ENCODE measurements at places on chromosomes 6 and 20. TPM values are rescaled to one million over a fixed set of nuclear protein-coding genes. Genes with fewer than 3 reads are reported as not detected.
A peak's percentile ranks its signal among the peaks of the same experiment; 100 is the strongest.

DNA sequence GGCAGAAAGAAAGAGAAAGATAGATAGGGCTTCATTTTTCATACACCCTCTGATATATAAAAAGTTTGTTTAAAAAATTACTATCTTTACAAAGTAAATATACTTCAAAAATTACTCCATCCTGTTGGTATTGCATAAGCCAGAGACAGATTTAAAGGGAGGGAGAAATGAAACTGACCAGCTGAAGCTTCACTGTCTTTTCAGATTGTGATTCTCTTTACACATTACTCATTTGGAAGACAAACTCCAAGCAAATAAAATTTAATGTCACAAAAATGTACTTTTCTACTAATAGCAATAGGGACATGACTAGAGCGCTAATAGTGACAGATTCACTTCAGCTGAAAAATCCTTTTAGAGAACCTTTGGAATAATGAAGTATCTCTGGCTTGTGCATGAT lies 38.6 kb upstream of the MARCKS start:
- no peak overlapping the region for H3K27ac ChIP-seq
- H3K36me3 ChIP-seq = no peaks in the 10 kb centered on the region
- H3K27me3 ChIP-seq = peaks cover 12% of the 10 kb centered on the region
- no peak overlapping the region for H3K4me3 ChIP-seq

GRCh38 chr6:144993870-144994269 lies 708.7 kb downstream of the UTRN start:
- no peaks in the 10 kb centered on the region for H3K36me3 ChIP-seq
- no peaks in the 10 kb centered on the region for H3K4me1 ChIP-seq
- no peak overlapping the region for H3K27ac ChIP-seq
- H3K27me3 ChIP-seq = peaks cover 25% of the 10 kb centered on the region

DNA sequence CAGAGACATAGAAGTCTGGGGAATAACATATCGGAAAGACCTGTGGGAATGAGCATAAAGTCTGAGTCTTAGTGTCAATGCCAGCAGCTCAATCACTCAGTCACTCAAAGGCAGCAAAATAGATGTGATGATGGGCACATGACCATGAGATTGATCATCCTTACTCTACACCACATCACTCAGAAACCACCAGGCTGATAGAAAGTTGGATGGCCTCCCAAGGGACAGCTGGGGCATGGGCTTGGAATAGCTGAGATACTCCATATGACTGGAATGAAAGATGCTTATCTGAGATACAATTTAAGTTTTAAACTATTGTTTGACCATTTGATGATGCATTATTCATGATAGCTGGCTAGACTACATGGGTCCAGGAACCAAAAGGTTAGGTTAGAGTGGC lies 80.9 kb upstream of the F13A1 start:
- H3K27ac ChIP-seq = no peak overlapping the region
- H3K4me3 ChIP-seq = no peak overlapping the region
- H3K27me3 ChIP-seq = peaks cover 5% of the 10 kb centered on the region

KIAA1755 gene
- not detected for total RNA-seq

DNA sequence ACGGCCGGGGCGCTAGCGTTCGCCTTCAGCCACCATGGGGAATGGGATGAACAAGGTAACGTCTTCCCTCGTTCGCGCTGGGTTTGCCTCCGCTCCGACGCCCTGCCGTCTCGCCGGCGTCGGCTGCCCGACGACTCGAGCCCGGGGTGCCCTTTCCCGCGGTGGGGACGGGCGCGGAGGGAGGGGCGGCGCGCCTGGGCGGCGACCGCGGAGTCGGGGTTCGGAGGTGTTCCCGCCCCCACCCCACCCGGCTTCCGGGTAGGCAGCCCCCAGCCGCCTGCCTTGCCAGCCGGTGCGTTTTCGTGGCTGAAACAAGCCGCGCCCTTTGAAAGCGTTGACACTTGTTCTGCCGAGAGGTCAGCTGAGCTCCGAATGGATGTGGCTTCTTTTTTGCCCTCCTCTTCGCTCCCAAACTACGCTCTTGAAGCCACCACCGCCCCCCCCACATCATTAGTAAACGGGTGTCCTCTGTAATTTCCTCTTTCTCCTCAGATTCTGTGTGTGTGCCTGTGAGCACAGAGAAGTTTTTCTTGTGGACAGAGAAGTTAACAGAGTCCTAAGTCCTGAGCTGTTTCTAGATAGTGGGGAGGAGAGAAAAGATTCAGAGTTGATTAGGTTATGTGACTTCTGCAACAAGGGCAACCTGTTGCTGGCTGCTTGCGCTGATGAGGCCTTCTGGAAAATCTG lies 362 bp downstream of the DUSP22 start:
- H3K4me1 ChIP-seq = peaks cover 48% of the 10 kb centered on the region
- H3K27me3 ChIP-seq = peaks cover 1% of the 10 kb centered on the region
- peak overlapping the region; percentile 92 for H3K27ac ChIP-seq
- H3K36me3 ChIP-seq = peaks cover 3% of the 10 kb centered on the region
- DNase-seq = peak; percentile 82
- H3K4me3 ChIP-seq = peak overlapping the region; percentile 91

ELOVL5 gene
- total RNA-seq = 112 TPM

DNA sequence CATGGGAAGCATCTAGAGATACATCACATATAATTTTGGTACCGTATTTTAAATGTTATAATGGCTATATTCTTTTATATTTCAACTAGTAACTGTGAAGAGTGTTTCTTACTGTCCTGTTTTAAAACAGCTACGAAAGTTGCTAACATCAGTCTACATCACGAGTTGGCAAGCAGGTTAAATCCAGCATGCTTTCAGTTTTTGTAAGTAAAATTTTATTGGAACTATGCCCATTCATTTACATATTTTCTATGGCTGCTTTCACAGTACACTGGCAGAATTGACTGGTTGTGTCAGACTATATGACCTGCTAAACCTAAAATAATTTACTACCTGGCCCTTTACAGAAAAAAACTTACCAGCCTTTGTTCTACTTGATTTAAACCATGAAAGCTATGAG lies 478.1 kb downstream of the PHF3 start:
- no peaks in the 10 kb centered on the region for H3K36me3 ChIP-seq
- H3K27ac ChIP-seq = no peak overlapping the region
- no peaks in the 10 kb centered on the region for H3K4me1 ChIP-seq
- H3K27me3 ChIP-seq = no peaks in the 10 kb centered on the region
- H3K4me3 ChIP-seq = no peak overlapping the region

SIRPB2 gene
- total RNA-seq = not detected

GRCh38 chr6:39707962-39708683 lies 17.1 kb downstream of the KIF6 start:
- no peak overlapping the region for H3K4me3 ChIP-seq
- no peaks in the 10 kb centered on the region for H3K4me1 ChIP-seq
- DNase-seq = no peak
- H3K27me3 ChIP-seq = peaks cover 5% of the 10 kb centered on the region
- H3K36me3 ChIP-seq = no peaks in the 10 kb centered on the region

DNA sequence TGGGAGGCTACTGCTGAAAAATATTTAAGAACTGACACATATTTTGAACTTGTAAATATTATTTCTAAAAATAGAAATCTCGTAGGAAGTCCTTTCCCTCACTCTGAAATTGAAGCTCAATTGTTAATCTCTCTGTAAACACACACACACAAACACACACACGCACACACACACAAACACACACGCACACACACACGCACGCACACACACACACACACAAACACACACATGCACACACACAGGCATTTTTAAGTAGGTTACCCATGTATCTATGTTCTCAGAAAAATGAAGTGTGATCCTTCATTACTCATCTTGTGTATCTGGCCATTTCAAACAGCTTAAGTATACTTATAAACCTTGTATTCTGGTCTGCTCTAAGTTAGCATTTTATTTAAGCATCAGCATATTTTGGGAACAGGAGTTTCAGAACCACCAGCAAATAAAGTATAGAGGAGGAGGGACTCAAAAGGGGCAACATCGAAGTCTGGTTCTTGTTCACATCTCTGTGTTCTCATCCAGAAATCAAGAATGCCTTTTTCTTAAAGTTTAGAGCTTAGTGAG lies 11.6 kb downstream of the CCN6 start:
- no peak overlapping the region for H3K27ac ChIP-seq
- peaks cover 3% of the 10 kb centered on the region for H3K36me3 ChIP-seq
- H3K27me3 ChIP-seq = no peaks in the 10 kb centered on the region
- no peaks in the 10 kb centered on the region for H3K4me1 ChIP-seq
- no peak for DNase-seq

DNA sequence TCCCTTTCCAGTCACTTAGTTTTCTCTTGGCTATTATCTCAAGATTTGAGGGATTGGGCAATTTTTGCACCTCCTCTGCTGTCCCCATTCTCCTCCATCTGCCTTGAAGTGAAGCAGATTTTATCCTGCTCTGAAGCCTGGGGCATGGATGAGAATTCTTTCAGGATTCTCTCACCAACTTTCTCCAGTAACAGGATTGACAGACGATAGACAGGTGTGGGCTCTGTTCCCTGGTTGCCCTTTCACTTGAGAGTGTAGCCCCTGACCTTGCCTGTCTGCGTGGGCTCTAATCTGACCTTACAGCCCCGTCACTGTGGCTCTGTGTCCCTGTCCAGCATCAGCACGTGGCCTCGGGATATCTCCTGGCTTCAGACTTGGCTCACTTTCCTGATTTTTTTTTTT lies 27.1 kb downstream of the CDYL start:
- peaks cover 73% of the 10 kb centered on the region for H3K4me1 ChIP-seq
- peaks cover 2% of the 10 kb centered on the region for H3K36me3 ChIP-seq
- H3K4me3 ChIP-seq = no peak overlapping the region
- DNase-seq = no peak
- H3K27ac ChIP-seq = no peak overlapping the region
- H3K27me3 ChIP-seq = no peaks in the 10 kb centered on the region

RIPPLY2 gene
- total RNA-seq = not detected

DNA sequence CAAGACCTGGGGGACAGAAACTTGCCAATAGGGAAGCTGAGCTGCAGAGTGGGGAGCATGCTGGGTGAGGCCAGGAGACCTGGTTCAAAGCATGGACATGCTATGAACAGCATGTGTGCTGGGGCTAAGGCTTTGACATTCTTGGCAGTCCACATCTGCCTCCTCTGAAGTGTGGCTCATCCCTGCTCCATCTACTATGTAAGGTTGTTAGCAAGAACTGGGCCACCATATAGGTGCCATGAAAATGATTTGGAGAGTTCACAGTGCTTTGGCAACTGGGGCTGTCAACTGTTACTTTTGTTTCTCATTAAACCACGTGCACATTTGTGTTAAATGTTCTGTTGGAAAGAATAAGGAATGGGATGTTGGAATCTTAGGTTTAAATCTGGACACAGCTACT lies 311.1 kb downstream of the CDC5L start:
- no peak for DNase-seq
- no peaks in the 10 kb centered on the region for H3K27me3 ChIP-seq
- H3K4me3 ChIP-seq = no peak overlapping the region
- peaks cover 18% of the 10 kb centered on the region for H3K4me1 ChIP-seq
- no peaks in the 10 kb centered on the region for H3K36me3 ChIP-seq

- H3K4me3 ChIP-seq = no peak overlapping the region
- H3K27me3 ChIP-seq = no peaks in the 10 kb centered on the region
- no peak overlapping the region for H3K27ac ChIP-seq
- H3K36me3 ChIP-seq = no peaks in the 10 kb centered on the region
These were observed 5.0 kb downstream of the SRC start for GRCh38 chr20:37350649-37351574.

DNA sequence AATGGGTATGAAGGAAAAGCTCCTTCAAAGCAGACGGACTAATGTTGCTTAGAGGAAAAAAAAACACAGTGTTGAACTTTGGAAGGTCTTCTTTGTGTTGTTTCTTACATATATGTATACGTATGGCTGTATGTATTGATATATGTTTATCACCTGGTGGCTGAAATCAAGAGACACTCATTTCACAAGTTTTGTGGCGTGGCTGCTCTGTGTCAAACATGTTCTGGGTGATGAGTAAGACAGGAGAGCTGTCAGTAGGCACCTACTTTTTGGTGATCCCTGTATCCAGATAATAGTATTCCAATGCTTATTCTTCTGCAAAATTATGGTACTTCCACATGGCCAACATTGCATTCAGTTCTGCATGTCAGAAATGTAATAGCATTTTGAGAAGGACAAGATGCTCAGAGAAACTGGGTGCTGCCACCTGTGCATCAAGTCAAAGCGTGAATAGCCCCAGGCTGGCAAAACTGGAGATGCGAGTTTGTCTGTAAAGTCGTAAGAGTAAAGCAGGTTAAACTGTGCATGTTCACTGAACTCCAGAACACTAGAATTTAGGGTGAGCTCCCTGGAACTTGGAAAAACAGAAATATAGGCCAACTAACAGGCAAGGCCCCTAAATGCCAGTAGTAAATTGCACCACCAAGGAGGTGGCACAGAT lies 67.9 kb downstream of the ARMC2 start:
- no peak overlapping the region for H3K4me3 ChIP-seq
- no peak overlapping the region for H3K27ac ChIP-seq
- no peaks in the 10 kb centered on the region for H3K36me3 ChIP-seq

DNA sequence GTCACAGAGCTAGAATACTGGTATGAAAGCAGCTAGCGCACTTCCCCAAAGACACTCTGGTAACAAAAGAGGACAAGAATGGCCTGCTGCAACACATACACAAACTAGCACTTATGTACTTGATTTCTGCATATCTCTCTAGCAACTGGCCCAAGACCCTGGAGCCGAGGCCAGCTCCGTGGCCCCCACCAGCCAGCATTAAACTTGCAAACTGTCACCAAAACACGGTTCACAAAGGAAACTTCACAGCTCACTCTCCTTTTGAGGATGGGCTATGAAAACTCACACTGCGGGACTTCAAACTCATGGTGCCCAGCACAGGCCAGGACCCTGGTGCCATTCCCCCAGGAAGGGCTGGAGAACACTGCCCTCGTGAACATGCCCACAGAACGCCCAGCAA lies 115.9 kb upstream of the RPS6KA2 start:
- H3K4me3 ChIP-seq = no peak overlapping the region
- DNase-seq = no peak
- H3K4me1 ChIP-seq = no peaks in the 10 kb centered on the region
- H3K27ac ChIP-seq = no peak overlapping the region
- H3K36me3 ChIP-seq = no peaks in the 10 kb centered on the region

DNA sequence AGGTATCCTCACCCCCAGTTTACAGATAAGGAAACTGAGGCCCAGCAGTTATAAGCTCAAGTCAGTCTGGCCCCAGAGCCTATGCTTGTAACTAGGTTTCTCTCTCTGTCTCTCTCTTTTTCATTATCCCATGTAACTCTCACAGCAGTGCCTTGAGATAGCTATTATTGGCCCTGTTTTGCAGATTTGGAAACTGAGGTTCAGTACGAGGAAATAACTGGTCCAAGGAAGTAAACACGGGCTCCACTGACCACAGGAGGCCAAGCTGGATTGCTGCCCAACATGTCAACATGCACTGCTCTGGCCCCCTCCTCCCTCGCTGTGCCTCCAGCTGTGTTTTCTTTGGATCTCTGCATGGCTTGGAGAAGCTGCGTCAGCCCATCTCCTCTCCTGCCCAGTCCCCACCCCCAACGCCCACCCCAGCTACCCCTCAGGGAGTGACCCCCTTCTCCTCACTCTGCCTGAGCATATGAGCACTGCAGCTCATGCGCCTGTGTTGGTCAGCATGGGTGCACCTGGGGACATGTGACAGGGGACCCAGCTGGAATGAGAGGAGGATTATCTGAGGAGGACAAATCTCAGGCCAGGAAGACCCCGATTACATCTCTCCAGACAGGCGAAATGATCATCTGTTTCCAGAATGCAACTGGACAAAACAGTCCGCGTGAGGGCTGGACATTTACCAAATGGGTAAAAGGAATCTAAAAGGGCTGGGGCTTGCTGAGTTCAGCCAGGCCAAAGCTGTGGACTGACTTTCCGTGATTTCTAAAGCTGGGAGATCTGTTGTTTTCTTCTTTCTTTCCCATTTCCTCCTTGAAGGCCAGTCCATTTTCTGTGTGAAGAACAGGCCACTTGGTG lies 7.8 kb upstream of the PLTP start:
- H3K4me1 ChIP-seq = peaks cover 3% of the 10 kb centered on the region
- H3K36me3 ChIP-seq = no peaks in the 10 kb centered on the region
- no peak for DNase-seq
- no peak overlapping the region for H3K27ac ChIP-seq
- peaks cover 18% of the 10 kb centered on the region for H3K27me3 ChIP-seq
- H3K4me3 ChIP-seq = no peak overlapping the region

All from activated CD4-positive, alpha-beta memory T cell treated with anti-CD3 and anti-CD28 coated beads for 36 hours (primary cell).